ENCODE measurements at places on chromosomes 2 and 18.

- DNase-seq, result no peak
Observed at GRCh38 chr2:58614219-58614618, 373.1 kb upstream of the FANCL start.

- DNase-seq, result peak; percentile 73
Observed at GRCh38 chr2:111116843-111117597, 3.7 kb upstream of the BCL2L11 start.

DNA sequence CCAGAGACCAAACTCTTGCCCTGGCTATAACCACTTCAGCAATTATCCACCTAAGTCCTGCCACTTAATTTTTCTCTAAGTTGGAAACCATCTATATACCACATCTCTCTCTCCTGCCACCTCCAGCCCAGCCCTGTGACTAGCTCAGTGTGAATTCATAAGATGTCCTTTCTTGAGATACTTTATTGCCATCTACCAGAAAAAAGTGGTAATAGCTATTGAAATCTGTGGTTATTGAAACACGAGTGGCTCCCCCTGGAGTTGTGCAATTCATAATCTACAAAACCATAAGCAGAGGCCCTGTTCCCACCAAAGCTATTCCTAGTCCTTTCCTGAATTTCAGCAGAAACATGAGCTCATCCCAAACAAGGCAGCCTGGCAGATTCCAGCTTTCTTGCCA lies 324.0 kb downstream of the TXNL1 start:
- no peak for DNase-seq

GRCh38 chr2:214504599-214505376 lies 93.9 kb downstream of the VWC2L start:
- DNase-seq, result no peak

- DNase-seq, result no peak
Observed at GRCh38 chr18:67467188-67467587, 49.3 kb downstream of the DSEL start.

DNA sequence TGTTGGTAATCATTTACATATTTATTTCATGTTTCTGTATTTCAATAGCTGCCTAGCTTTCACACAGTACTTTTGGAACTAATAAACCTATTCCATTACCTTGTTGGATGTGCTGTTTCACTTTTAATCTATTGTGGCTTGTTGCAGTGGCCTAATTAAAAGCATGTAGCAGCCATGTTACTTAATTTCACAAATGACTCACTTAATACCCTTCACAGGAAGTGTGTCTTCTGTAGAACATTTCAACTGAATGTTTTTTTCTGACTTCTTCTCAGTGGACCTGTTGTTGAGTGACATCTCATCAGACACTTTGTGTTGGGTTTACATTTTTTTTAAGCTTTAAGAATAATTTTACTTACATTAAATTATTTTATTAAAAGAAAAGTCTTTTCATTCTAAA lies 260.5 kb upstream of the THUMPD2 start:
- DNase-seq, result no peak

GRCh38 chr2:44244135-44244871 lies 31.0 kb upstream of the SLC3A1 start:
- DNase-seq, result peak; percentile 44

GRCh38 chr2:120251078-120251477 lies 1.6 kb upstream of the RALB start:
- DNase-seq, result no peak

DNA sequence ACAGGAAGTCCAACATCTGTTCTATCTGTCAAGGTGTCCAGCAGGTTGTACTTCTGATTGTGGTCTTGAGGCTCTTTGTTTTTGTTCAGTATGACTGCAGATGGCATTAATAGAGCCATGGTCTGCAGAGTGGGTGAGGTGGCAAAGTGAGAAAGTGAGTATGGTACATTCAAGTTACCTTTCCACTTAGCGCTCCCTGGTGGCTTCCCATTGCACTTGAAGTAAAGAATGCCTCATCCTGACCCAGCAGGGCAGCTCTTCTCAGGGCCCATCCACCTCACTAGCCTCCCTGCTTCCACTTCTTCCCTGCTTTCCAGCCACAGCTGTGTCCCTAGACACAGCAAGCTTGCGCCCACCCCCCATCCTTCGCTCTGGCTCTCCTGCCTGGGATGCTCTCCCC lies 148.0 kb upstream of the ALPP start:
- peak; percentile 52 for DNase-seq

Measured in activated CD4-positive, alpha-beta T cell treated with anti-CD3 and anti-CD28 coated beads, Interleukin-2, amount 50 U/mL, for 48 hours (primary cell).